ENCODE measurements at places on chromosomes 2 and 18.
A peak's percentile ranks its signal among the peaks of the same experiment; 100 is the strongest.

- DNase-seq: peak; percentile 38
These were observed 68.0 kb downstream of the SERPINB8 start for GRCh38 chr18:64037812-64038414.

- no peak for DNase-seq
These were observed 123.5 kb upstream of the BOD1L2 start for GRCh38 chr18:57023275-57023882.

- DNase-seq: no peak
These were observed 42.7 kb downstream of the ODC1 start for GRCh38 chr2:10405448-10405847.

DNA sequence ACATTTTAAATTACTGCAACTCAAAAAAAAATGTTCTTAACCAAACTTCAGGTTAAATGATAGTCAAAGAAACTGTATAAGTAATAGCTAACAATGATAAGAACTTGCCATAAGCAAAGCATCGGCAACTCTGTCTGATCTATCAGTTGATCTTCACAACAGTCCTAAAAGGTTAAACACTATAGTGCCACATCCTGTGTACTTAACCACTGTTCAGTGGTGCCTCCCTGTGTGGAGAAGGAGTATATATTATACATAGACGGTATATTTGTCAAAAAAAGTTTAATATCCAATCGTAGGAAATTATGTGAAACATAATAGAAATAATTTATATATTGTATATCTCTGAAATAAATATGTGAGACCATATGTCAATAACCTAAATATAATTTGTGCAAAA is 13.0 kb downstream of the DTNA start:
- no peak for DNase-seq

DNA sequence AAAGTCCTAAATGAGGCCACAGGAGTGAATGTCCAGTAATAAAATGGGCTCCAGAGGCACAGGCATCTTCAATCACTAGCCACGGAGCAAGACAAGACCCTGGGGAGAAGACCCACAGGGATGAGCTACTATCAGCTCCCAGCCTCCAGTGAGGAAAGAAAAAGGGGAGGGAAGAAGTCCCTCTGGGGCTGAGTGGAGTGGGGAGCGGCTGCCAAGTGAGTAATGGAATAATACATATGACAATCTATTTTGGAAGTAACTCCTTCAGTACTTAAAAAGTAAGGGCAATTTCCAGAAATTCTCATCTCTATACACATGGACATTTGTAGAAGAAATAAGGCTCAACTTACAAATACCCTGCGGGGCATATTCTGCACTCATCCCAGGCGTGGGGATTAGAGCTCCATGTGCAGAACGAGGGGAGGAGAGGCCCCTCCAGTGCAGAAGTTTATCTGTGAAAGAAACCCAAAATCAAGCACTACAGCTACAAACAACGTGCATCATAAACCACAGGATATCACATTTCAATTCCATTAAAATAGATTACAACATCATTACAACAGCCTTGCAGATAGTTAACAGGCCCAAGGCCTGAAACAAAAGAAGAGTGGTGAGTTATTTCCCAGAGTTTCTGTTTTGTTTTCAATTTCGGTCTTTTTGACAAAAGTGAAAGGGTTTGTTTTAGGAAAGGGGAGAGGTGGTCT is 84.9 kb downstream of the BCL11A start:
- DNase-seq: no peak

DNA sequence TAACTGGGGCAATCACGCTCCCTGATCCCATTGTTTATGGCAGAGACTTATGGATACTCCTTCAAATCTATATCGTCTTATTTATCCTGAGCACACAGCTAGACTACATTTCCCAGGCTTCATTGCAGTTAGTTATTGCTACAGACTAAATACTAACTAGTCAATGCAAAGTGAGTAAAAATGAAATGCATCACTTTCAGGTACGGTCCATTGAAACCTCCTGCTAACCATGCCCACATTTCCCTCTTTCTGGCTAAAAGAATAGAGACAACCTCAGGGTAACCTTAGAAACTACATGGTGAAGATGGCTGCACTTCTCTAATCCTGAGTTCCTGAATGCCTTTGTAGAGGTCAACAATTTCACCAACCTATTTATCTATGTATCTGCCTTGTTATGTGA is 437.4 kb downstream of the EPHA4 start:
- DNase-seq: no peak

- DNase-seq: no peak
These were observed 48.7 kb upstream of the RGPD4 start for GRCh38 chr2:107777974-107778373.

DNA sequence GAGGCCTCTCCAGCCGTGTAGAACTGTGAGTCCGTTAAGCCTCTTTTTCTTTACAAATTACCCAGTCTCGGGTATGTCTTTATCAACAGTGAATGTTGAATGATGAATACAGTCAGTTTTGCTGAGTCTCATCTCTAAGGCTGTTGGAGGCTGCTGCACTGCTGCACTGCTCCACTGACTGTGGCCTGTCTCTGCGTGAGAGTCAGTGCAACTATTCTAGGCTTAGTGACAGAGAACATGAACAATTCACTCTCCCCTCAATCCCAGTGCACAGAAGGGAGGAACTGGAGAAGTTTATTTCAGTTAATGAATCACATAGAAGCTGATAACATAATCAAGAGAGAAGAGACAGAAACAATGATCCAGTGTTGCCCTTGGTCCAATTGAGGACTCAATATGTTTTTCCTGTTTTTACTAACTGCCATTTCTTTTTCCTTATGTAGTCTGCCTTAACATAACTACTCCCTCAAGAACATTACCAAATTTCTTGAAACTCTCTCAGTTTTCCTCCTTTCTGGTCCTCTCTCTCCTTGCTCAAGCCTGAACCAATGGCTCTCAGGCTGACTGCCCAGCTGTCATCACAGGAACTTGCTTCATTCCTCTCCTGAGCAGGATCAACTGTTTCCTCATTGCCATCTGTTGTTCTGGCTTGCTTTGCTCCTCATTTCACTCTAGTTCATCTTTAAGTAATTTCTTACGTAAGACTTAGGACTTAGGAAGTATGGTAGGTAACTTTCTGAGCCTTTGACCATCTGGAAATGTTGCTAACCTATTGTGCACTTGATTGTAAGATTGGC is 483.2 kb downstream of the METTL4 start:
- no peak for DNase-seq

DNA sequence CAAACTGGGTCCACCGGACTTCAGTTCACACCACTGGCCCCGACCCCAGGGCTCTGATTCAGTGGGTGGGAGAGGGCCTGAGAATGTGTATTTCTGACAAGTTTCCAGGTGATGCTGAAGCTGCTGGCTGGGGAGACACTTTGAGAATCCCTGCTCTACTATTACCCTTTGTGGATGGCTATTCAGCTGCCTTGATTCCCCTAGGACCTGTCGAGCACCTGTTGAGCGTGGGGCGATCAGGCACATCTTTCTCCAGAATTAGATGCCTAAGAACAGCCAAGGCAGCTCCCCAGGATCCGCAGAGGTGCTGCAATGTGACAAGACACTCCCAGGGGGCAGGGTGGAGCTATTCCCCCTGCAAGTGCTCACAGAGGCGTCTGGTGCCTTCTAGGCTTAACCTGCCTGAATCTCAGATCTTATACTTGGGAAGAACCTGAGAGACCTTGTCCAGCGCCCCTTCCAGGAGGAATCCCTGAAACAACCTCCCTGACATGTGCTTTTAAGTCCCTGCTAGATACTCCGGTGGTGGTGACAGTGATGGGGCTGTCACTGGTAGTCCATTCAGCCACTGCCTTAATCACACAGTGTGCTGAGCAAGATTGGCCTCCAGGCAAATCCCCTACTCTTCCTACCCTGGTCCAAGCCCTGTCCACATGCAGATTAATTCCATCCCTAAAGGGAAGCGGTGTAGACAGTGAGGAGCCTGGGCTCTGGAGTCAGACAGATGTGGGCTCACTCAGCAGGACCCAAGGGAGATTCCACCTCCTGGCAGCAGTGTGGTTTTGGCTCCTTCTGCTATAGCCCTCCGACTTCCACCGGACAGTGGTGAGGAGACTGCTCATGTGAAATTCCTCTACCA is 43.4 kb upstream of the OTOF start:
- DNase-seq: no peak

- DNase-seq: no peak
These were observed 107.8 kb downstream of the MSH2 start for GRCh38 chr2:47510745-47511144.

DNA sequence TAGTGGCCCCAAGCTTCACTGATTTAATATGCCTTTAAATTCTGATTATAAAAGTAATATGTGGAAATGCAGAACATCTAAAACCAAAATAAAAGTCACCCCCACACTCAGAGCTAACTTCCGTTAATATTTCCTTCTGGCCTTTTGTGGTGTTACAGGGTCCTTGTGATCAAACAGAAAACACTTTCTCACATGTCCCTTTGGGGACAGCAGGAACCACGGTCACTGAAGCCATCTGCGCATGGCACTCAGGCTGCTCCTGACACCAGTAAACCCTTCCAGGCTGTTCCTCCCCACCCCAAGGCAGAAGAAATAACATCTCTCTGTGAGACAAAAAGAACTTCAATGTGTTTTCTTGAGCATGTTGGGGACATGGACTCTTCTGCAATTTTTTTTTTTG is 25.1 kb upstream of the GPR17 start:
- no peak for DNase-seq

GRCh38 chr2:236551471-236552211 is 18.0 kb upstream of the ACKR3 start:
- DNase-seq: no peak

GRCh38 chr2:128513961-128514283 is 195.3 kb upstream of the HS6ST1 start:
- no peak for DNase-seq

DNA sequence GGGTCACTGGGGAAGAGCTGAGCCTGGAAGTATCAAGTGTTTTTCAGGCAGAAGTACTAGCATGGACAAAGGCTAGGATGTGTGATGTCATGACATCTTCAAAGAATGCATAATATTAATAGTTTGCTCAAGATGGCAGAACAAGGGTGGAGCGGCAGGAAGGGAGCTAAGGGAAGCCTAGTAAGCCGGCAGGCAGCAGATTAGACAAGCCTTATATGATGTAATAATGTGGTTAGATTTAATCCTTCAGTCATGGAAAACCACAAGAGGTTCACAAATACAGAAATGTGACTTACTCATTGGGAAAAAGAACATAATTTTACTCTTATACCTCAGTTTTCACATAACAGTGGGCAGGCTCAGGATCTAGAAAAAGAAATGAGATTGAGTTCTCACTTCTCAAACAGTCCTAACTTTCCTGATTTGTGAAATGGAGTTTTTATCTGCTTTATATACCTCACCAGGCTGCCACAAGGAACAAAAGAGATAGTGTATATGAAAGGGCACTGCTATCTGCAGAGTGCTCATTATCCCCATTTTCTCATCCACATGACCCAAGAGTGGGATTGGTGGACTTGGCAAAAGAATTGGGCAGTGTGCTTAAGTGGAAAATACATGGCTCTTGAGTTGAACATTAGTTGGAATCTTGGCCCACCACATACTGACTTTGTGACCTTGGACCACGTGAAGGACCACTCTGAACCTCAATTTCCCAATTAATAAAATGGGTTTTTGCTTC is 89.1 kb upstream of the LHCGR start:
- no peak for DNase-seq

- no peak for DNase-seq
These were observed 7.1 kb downstream of the ADCY3 start for GRCh38 chr2:24912986-24913385.

- DNase-seq: peak; percentile 79
These were observed at the start of gene ADI1 for GRCh38 chr2:3519255-3520205. Gene ADI1 (minus strand): TSS chr2:3519531. CDS start chr2:3519487, 44 bp downstream.

GRCh38 chr2:199943373-199943772 is 11.9 kb downstream of the TYW5 start:
- no peak for DNase-seq

DNA sequence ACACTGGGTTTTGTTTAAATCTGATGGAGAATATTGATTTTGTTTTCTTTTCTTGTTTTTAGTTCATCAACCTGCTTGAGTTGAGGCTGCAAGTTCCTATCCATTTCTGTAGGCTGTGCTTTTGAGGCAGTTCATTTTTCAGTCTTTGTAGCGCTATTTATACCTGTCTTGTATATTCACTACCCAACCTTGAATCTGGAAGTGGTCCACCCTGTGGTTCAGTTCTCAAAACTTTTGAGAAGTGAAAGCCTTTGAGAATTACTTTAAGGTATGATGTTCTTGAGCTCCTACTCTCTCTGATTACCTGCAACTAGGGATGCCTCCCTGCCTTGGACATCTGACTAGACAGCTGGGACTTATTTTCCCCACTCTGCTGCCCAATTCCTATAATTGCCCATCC is 53.5 kb upstream of the KCNE4 start:
- no peak for DNase-seq

GRCh38 chr2:128413014-128413717 is 94.5 kb upstream of the HS6ST1 start:
- DNase-seq: no peak

GRCh38 chr2:144703852-144704708 is 184.2 kb upstream of the ZEB2 start:
- DNase-seq: no peak

Data from CD8-positive, alpha-beta T cell (primary cell).